ENCODE measurements at places on chromosomes 2 and 18.
A peak's percentile ranks its signal among the peaks of the same experiment; 100 is the strongest.

DNA sequence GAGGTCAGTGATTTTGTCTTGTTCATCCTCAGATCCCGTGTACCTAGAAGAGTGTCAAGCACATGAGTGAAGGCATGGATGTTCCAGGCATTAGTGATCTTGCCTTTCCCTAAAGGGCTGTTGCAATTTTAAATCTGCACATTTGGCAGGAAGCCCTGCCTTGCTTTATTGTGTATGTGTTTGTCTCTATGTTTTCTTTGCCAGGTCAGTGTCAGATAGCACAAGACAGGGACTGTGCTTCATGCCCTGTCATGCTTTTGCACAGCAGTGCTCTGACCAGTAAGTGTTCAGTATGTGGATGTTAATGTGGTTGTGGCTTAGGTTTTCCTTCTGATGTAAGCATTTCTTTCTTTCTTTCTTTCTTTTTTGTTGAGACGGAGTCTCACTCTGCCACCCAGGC is 131.5 kb downstream of the RGPD3 start:
- DNase-seq = no peak

GRCh38 chr2:76711490-76711889 is 810.7 kb downstream of the LRRTM4 start:
- no peak for DNase-seq

- peak; percentile 42 for DNase-seq
Observed at GRCh38 chr2:174176898-174177297, 71.4 kb downstream of the OLA1 start.

GRCh38 chr2:165899311-165899710 is 54.3 kb downstream of the TTC21B start:
- DNase-seq = no peak

DNA sequence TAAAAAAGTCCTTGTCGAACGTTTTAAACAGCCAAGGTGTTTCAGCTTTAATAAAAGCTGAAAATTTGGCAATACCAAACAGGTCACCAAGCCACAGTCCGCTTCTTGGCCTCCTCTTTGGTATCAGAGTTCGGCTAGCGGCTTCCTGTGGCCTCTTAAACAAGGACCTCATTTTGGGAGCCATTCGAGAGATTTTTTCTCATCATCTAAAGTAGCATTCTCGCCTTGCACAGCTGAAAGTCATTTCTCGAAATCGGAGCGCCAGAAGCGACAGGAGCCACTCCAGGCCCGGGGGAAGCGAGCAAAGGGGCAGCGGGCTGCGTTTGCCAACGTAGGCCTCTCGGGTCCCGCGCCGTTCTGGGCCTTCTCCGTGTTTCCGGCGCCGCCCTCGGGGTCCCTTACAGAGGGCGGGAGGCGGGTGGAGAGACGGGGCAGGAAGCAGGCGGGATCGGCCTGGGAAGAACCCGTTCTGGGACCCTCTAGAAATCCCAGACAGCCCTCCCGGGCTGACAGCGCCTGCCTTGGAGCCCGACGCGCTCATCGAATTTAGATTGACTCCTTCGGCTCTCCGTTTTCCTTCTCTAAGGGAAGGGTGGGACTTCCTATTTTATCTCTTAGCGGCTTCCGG is 522 bp upstream of the ZNF407 start:
- DNase-seq = peak; percentile 67

DNA sequence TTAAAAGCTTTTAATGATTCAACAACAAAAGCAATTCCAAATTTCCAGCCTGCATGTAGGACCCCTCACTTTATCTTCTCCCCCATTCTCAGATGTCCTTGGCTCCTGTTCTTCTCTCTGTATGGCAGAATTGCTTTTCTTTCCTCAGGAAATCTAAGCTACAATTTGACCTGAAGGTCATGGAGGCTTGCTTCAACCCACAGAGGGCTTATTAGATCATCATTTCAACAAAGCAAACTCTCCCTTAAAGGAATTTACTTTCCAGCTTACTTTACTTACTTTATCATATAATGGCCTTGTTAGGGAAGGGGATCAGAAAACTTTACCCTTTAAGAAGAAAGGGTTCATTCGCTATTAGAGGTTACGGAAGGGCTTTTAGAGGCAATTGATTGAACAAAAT is 211.5 kb downstream of the RAD51AP2 start:
- DNase-seq = peak; percentile 53

All from HCEC 1CT (cell line).